ENCODE measurements at places on chromosomes 2 and 18.

DNA sequence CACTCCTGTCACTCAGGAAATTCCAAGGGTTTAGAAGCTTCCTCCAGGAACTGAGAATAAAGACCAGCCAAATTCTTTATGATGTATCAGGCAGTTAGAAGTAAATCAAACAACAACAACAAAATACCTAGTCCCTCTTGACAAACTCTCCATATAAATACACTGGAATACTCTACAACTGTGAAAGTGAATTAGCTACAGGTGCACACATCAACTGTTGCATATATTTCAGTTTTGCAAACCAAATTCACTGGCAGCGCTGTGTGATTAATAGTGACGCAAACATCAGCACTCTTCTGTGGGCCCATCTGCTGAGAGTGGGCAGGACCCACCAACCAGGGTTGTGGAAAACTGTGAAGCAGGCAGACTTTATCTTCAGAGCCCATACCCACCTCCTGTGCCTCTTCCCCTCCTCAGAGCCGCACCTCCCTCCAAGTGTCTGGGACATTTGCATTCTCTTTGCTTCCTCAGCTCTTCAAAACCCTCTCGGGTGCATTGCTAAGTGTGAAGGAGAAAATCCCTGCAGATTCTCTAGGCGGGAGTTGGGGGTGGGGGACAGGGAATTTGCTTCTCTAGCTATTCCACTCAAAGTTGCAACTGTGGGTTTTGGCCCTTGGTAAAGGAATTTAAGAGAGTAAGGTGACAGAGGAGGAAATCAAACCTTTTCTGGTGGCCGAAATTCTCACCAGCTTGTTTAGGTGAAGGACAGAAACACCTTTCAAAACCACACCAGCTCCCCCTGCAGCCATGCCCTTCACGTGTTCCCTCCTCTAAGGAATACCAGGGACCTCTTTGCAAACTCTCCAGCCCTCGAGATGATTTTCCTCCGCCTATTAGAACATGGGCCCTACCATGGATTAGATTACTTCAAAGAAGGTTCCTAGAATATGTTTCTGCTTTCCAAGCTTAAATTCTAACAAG lies 119.3 kb downstream of the MRO start:
- DNase-seq = no peak

DNA sequence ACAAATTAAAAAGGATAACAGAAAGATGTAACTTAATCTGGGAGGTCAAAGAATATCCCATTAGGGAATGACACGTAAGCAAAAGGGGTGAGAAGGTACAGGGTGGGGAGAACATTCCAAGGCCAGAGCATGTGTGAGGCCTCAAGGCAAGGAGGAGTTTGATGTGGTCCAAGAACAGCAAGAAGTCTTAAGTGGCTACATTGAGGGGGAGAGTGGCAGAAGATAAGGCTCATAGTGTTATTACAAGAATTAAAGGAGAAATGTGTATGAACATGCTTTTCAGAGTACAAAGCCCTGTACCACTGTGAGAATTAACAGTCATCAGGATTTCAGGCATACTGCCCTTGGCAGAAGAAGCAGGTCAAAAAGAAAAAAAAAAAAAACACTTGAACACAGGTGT lies 174.4 kb upstream of the ERBB4 start:
- DNase-seq = no peak

DNA sequence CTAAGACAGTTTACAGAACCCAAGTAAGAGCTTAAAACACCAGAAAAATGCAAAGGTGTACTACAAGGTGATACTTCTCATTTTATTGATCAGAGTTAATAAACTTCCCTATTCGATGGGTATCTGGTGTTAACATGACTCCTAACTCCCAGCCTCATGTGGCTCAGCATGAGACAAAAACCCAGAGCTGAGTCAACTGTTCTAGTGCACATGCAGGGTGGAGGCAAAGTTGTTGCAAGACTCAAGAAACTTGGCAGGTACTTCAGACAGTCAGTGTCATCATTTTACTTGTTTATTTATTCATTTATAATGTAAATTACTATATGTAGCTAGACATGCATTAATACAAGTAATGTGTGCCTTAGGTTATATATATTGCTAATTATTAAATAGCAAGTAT lies 216.6 kb upstream of the DSEL start:
- no peak for DNase-seq

GRCh38 chr2:132589111-132589830 lies 80.7 kb downstream of the LYPD1 start:
- DNase-seq = no peak

- no peak for DNase-seq
These were observed 42.1 kb upstream of the GALR1 start for GRCh38 chr18:77207540-77207939.

- DNase-seq = no peak
These were observed 117.7 kb downstream of the RBMS1 start for GRCh38 chr2:160375802-160376469.

DNA sequence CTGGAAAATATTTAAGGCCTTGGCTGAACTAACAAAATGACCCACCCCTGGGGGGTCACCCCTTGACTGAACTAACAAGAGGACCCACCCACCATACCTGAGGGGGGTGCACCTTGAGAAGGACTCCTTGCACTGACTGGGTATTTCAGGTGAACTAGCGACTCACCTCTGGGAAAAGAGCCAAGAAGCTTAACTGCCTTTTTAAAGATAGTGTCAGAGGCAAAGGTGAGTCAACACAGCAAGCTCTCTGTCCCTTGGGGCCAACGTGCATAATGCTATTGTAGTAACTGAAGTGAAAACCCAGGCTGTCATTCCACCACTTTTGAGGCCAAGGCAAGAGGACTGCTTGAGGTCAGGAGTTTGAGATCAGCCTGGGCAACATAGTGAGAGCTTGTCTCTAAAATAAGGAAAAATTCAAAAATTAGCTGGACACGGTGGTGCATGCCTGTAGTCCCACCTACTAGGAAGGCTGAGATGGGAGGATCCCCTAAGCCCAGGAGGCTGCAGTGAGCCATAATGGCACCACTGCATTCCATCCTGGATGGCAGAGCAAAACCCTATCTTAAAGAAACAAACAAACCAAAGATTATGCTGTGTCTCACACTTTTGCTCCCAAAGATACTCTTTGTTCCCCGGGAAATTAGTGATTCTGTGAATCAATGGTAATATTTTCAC lies 36.4 kb upstream of the ZCCHC2 start:
- DNase-seq = no peak

- no peak for DNase-seq
These were observed 330.7 kb downstream of the PDE11A start for GRCh38 chr2:177741866-177742265.

Data from stimulated activated effector memory CD8-positive, alpha-beta T cell treated with anti-CD3 and anti-CD28 coated beads, Interleukin-12 subunit alpha, Interleukin-12 subunit beta, amount 100 ng/mL, for 72 hours (primary cell).